MG63 (cell line): ENCODE measurements at places on chromosomes 3 and 15.
A peak's percentile ranks its signal among the peaks of the same experiment; 100 is the strongest.

DNA sequence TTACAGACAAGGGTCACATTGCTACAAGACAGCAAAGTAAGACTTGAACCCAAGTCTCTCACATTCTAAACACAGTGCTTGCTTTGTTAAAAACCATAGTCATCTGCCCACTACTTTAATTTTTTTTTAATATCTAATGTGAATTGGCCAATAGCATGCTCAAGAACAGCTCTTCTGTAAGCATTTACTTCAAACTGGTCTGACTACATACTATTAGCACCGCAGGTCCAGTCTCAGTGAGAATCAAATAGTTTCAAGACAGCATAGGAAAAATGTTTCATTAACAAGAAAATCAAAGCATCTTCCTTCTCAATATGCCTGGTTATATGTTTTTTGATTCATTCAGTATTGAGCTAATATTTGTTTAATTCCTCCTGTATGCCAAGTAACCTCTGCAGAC, 419.9 kb downstream of the ERC2 start:
- no peak for DNase-seq

GRCh38 chr3:98561727-98562521, 30.1 kb downstream of the GPR15 start:
- no peak for DNase-seq

GRCh38 chr3:179000659-179001058, 71.0 kb downstream of the ZMAT3 start:
- DNase-seq = no peak

GRCh38 chr15:49187549-49188245, 17.6 kb downstream of the GALK2 start:
- DNase-seq = no peak

- DNase-seq = peak; percentile 33
Measured at GRCh38 chr3:171936191-171936841, 93.2 kb downstream of the TMEM212 start.

GRCh38 chr3:70249509-70250160, 62.8 kb downstream of the MDFIC2 start:
- peak; percentile 75 for DNase-seq

DNA sequence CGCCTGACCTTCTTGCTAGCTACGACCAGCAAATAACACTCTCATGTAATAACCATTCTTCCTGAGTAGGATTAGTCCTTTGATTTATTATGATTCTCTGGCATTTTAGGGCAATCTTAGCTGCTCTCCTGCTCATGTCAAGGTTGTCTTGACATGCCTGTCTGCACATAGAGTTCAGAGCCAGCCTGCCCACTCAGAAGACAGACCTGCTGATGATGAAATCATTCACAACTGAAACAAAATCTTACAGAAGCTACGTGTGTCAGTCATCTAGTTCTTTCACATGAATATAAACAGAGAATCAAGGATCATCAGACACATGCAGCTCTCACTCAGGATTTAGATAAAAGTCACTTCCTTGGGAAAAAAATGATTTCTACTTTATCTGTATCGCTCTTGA, 173.6 kb upstream of the LYSMD4 start:
- DNase-seq = no peak

DNA sequence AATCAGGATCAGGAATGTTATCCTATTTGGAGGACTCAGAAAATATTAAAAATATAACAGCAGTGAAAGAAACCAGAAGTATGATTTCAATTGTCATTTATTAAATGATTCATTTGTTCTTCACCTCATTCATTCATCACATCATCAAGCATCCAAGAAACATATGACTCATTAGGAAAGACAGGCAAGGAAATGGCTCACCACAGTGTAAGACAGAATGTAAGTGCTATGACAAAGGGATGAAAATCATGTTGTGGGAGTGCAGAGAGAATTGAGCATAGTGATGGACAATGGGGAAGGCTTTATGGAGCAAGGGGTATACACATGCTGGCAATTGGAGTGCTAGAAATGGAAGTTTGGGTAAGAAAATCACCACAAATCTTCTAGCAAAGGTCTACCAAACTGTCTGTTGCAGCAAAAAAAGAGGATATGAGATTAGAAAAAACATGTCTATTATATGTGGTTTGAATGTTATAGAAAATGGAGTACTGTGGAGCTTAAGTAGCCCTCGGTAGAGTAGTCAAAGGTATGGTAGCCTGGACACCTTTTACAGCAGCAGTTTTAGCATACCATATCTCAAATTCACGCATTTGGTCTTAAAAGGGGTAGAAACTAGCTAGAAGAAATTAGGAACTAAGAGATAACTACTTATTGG, 111.1 kb upstream of the GPR149 start:
- DNase-seq = no peak

- peak; percentile 65 for DNase-seq
Measured at GRCh38 chr3:179148616-179149405, 654 bp downstream of the PIK3CA start.

GRCh38 chr15:40731034-40731433, 24.0 kb downstream of the RMDN3 start:
- DNase-seq = peak; percentile 22

GRCh38 chr3:12702501-12702900, 38.6 kb upstream of the RAF1 start:
- no peak for DNase-seq

GRCh38 chr15:33045066-33045810, 149.3 kb downstream of the FMN1 start:
- DNase-seq = no peak

- no peak for DNase-seq
Measured at GRCh38 chr15:96358001-96358801, 27.7 kb downstream of the NR2F2 start.

- no peak for DNase-seq
Measured at GRCh38 chr3:184031187-184031792, at the start of gene HTR3D. HTR3D (plus strand) TSS chr3:184031742; CDS start chr3:184031742, 0 bp downstream.

DNA sequence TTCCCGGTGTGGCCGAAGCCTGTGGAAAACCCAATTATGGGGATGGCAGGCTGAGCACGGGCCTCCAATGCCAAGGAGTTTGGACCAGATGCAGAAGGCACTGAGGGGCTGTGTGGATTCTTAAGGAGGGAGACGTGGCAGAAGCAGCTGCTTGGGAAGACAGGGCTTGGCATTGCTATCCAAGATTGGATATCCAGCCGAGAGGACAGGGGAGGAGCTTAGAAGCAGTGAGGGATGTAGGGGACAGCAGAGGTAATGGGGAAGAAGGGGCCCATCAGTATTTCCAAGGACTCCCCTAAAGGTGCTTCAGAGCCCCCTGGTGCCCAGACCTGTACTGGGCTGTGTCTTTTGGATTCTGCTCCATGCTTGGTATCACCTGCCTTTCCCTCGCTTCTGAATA, 112.8 kb upstream of the TLE3 start:
- DNase-seq = no peak

- DNase-seq = no peak
Measured at GRCh38 chr3:13552857-13553652, 4.1 kb downstream of the FBLN2 start.

GRCh38 chr3:46524008-46524407, 26.2 kb downstream of the RTP3 start:
- no peak for DNase-seq

GRCh38 chr15:57537072-57537471, 54.6 kb upstream of the MYZAP start:
- peak; percentile 94 for DNase-seq

- DNase-seq = no peak
Measured at GRCh38 chr3:29587340-29587739, 306.5 kb downstream of the RBMS3 start.

DNA sequence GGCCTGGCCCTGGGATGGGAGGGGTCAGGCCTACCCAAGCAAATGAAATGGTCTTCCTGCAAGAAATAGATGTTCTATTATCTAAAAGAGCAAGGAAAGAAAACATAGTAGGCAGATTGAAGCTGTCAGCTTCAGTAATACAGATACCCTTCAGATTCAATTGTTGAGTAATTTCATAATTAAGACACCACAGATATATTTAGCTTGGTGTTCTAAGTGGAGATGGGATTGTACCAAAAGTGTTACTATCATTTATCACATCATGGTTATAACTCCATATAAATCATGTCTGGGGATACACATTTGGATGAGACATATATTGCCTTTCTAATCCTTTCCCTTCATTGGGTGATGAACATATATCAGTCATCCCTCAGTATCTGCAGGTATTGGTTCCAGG, 41.9 kb upstream of the FAH start:
- DNase-seq = no peak

GRCh38 chr3:29537889-29538609, 257.2 kb downstream of the RBMS3 start:
- DNase-seq = no peak

DNA sequence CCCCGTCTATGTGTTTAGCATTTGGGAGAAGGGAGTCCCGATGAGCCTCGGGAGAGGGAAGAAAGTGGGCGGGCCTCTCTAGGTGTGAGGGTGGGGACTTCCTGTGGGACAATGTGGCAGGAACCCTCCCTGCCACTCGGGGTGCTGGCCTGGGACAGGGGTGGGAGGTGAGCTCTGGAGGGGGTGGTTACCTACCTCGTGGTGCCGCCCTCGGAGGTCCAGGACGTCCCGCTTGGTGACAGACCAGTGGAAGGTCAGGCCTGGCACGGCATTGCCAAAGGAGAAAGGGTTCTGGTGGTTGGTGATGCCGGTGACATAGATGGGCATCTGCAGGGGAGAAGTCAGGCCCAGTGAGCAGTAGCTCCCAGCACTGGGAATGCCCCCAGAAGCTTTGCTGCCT, 83.5 kb downstream of the NUP210 start:
- DNase-seq = no peak

DNA sequence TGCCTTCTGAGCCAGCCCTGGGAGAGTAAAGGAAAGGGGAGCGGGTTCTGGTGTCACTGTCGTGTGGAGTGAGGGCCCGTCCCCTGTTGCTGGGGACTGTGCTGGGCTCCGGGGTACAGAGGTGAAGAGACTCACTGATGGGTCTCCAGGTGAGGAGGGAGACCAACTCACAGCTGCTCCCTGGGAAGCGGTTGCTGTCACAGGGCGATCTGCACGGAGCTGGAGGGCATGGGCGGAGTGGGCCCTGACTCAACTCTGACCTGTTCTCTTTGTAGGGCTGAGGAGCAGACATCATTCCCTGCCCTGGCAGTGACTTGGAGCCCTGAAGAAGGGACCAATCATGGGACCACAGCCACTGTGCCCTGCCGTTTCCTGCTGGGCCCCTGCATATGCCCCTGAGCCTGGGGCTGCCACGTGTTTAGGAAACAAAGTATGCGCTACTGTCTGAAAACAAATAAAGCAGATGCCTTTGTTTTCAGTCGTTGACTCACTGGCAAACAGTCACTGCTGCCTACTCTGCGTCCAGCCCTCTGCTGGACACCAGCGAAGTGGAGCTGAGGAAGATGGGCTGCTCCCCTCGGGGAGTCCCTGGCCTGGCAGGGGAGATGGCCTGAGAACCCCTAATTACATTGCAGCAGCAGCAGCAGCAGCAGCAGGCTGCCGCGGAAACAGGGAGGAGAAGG, 22.9 kb upstream of the PLXNA1 start:
- peak; percentile 76 for DNase-seq

DNA sequence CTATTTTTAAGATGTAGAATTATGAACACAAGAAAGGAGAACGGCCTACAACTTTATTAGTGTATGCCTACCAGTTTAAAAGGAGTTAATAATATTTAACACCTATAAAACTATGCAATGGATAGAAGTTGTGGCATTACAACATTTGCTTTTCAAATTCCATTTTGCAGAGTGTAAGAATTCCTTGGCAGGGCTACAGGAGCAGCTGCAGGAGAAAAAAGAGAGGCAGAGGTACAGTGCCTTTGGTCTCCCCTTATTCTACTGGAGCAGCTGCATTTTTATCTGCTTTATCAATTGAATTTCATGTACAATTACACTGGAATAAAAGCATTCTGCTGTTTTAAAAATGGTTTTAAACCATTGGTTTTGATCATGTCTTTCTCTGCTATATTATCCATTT, 145.7 kb upstream of the KCNH8 start:
- DNase-seq = no peak

- no peak for DNase-seq
Measured at GRCh38 chr3:179526482-179526881, 36.2 kb upstream of the ACTL6A start.

DNA sequence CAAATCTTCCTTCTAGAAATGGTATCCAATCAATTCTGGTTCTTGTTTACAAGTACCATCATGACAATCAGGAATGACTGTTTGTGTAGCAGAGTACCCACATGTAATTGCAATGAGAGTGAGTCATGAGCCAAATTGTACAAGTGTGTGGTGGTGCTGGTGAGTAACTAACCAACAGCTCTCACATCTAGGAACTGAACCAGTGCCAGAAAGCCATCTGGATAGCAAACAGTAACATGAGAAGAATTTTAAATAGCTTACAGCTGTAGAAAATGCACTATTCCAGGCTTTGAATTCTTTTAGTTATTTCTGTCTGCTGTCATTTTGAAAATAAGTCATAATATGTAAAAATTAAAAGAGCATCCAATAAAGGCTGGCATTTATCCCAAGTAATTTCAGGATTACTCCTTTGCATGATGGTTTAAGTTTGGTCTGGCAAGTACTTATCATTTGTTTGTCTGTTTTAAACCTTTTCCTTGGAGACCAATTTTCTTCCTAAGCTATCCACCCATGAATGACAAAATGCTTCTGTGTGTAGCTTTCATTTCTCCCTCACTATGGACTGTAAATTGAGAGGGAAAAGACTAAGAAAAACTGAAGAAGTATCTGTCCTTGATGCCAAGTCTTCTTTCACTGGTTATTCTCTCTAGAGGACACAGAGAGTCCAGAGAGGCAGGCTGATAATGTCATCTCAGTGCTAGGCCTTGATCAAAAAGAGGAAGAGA, 60.0 kb downstream of the PIK3CB start:
- peak; percentile 90 for DNase-seq

DNA sequence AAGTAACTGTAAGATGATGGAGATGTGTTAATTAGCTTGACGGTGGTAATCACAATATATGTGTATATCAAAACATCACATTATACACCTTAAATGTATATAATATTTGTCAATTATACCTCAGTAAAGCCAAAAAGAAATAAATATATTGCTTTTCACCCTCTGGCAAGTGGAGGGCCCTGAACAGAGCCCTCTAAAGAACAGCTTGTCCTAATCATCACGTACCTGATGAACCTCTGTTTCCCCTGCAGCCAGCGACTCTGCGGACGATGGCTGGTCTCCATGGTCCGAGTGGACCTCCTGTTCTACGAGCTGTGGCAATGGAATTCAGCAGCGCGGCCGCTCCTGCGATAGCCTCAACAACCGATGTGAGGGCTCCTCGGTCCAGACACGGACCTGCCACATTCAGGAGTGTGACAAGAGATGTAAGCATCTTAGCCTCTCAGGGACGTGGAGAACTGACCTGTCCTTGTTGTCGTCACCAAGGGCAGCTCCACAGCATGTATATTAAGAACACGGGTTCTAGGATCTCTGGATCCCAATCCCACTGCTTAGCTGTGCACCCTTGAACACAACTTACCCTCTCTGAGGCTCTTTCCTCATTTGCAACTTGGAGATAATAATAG, 6.3 kb downstream of the THBS1 start:
- DNase-seq = no peak

GRCh38 chr15:73346735-73347312, 21.9 kb downstream of the HCN4 start:
- peak; percentile 22 for DNase-seq

DNA sequence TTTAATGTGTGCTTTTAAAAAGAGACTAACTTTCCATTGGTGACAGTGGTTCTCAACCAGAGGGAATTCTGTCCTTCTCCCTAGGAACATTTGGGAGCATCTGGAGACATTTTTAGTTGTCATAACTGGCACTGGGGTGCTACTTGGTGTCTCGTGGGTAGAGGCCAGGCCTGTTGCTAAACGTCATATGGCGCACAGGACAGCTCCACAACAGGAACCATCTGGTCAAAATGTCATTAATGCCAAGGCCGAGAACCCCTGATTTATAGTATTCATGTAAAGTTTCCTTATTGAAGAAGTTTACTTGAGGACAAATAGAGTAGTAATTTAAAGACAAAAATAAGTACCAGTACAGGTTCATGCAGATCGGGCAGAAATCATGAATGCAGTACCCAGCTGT, 164.2 kb downstream of the FEZF2 start:
- no peak for DNase-seq
